Hindlimb muscle (tissue), 1 donor: ENCODE measurements at places on chromosomes 2 and 18. TPM values are rescaled to one million over a fixed set of nuclear protein-coding genes. Genes with fewer than 3 reads are reported as not detected.

DNA sequence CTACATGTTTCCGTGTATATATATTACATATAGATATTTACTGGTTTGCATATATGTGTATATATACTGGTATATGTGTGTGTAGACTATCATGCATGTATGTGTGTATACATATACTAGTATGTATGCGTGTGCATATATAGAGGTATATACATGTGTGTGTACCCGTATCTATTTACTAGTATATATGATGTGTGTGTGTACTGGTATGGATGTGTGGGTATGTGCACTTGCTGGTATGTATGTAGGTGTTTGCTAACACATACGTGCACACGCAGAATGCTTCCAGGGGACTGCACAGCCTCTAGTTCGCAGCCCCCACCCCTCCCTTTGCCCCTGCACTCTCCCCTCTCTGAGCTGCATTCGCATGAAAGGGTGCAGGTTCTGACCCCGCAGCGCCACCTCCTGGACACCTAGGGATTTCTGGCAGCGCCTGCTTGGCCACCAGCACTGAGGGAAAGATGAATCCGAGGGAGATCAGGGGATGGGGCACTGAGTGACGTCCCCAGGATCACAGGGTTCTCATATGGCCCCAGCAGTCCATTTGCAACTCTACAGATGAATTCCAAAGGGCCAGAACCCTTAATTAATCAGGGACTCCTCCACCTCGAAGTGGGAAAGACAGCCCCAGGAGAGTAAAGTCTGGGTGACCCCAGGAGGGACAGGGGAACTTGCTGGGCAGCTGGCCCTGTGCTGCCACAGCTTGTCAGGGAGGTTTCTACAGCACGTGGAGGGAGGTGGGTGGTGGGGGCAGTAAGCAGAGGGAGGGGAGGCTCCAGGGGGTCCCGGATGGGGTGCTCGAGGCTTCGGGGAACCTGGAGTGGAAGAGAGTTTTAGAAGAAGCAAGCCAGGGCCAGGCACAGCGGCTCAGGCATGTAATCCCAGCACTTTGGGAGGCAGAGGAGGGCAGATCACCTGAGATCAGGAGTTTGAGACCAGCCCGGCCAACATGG is 66.8 kb upstream of the ASAP2 start:
- peak; percentile 66 for DNase-seq

DLGAP1 gene
- 1.5 TPM for polyA plus RNA-seq

DNA sequence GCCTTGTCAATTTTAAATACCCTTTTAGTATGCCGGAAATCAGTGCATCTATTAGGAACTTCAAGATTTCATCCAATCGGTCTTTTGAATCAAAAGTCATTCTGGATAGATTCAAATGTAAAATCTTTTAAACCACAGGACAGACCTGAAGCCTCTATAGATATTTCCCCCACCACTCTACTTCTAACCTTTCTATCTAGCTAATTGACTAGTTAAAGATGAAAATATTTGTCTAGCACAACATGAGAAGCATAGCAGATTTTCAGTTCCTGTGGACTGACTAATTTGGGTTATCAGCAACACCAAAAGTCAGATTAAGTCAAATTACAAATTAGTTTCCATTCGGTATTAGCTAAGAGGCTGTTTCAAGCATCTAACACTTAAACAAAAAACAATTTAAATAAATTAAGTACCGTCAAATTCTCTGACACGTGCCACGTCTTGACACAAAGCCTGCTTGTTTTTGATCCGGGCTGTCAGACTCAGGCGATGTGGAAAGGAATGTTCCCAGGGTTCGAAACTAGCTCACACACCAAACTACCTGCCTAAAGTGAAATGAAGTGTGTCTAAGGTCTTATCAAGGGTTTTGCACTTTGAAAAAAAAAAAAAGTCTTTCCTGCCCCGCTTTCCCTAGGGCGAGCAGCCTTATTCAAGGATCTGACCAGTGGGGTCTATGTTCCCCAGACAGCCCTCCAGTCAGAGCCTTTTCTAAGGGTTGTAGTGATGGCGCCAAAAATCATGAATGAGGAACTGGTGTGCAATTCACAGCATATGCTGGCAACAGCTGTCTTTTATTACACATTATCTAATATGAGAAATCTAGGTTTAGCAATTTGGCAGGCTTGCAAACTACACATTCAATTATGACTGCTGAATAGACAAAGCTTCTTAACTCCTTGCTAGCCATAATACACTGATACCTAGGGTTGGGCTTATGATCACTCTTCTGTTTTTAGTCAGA is 4.7 kb downstream of the CYTIP start:
- DNase-seq, result no peak

DNA sequence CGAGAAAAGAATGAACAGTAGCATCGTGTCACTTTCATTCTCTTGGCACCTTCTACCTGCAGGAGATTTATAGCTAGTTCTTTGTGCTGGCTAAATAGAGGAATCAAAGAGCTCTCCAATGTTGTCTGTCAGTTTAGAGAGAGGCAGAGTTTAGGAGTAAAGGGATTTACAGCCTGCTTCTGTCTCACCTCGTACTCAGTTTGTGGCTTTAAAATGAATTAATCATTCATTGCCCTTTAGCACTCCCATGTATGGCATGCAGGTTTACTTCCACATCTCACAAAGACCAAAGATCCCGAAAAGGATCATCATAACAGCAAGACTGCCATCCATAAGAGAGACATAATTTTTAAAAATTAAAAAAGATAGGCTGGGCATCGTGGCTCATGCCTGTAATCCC is 42.4 kb upstream of the ATL2 start:
- no peak for DNase-seq

DNA sequence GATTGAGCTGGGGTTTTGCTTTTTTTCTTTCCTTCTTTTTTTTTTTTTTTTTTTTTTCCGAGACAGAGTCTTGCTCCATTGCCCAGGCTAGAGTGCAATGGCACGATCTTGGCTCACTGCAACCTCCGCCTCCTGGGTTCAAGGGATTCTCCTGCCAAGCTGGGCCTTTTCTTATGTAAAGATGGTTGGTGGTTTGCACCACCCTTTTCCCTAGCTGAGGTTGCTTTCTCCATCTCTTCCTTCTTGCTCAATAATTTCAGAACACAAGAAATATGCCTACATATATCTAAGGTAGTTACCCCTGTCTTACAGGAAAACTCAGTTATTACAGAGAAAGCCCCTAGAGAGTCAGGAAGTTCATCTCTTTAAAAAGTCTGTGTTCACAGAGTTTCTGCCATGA is 7.0 kb downstream of the TTC39C start:
- DNase-seq, result no peak

GRCh38 chr2:9909106-9909505 is 42.4 kb upstream of the GRHL1 start:
- DNase-seq, result no peak

AKAIN1 gene
- polyA plus RNA-seq, result not detected
